ENCODE measurements at places on chromosomes 3 and 15.

GRCh38 chr3:42195879-42196330 lies 70.1 kb downstream of the CCK start:
- no peak for DNase-seq
- peaks cover 6% of the 10 kb centered on the region for H3K4me1 ChIP-seq
- H3K36me3 ChIP-seq: peaks cover 56% of the 10 kb centered on the region
- H3K4me3 ChIP-seq: no peak overlapping the region
- H3K27me3 ChIP-seq: no peaks in the 10 kb centered on the region

GRCh38 chr3:73808862-73809509 lies 184.2 kb upstream of the PDZRN3 start:
- no peaks in the 10 kb centered on the region for H3K4me1 ChIP-seq
- H3K27ac ChIP-seq: no peak overlapping the region
- H3K27me3 ChIP-seq: no peaks in the 10 kb centered on the region
- no peak for DNase-seq
- H3K4me3 ChIP-seq: no peak overlapping the region

DNA sequence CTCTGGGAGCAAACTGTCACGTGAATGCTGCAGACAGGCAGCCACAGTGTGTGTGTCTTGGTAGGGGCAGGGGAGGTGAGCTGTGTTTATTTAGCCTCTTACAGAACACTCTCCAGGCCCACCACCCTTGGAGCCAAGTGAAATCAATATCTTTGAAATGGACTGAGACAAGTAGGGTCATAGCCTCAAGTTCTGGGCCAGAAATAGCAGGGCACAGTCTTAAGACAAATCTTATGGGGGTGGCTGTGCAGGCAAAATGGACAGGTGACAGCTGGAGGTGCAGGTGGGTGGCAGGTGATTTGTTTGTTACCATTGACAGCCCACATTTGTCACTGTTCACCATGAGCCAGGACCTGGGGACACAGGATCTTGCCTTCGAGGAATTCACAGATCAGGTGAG lies 93.6 kb upstream of the NMNAT3 start:
- H3K36me3 ChIP-seq: no peaks in the 10 kb centered on the region
- no peak overlapping the region for H3K4me3 ChIP-seq
- no peaks in the 10 kb centered on the region for H3K27me3 ChIP-seq
- H3K4me1 ChIP-seq: peaks cover 11% of the 10 kb centered on the region

- H3K27ac ChIP-seq: peak overlapping the region; percentile 76
- H3K27me3 ChIP-seq: no peaks in the 10 kb centered on the region
- H3K4me3 ChIP-seq: peak overlapping the region; percentile 2
- peak; percentile 85 for DNase-seq
- H3K4me1 ChIP-seq: peaks cover 30% of the 10 kb centered on the region
These were observed 23.2 kb upstream of the IP6K2 start for GRCh38 chr3:48739955-48740823.

DNA sequence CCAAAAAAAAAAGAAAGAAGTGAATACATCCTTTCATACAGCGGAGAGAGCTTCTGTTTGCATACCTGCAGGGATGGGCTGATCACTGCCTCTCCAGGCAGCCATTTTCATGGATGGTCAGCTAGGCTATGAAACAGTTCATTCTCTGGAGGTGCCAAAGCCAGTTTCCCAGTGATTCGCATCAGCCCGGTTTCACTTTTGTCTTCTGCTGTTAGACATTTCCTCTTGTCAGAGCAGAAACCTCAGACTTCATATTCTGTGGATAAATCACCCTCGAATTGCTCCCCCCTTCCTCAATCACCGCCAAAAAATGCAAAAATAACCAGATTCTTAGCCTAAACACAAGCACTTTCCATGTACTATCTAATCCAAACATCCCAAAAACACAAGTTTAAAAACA lies 225.6 kb downstream of the ADAMTS9 start:
- H3K4me1 ChIP-seq: peaks cover 11% of the 10 kb centered on the region
- no peaks in the 10 kb centered on the region for H3K27me3 ChIP-seq
- no peaks in the 10 kb centered on the region for H3K36me3 ChIP-seq
- DNase-seq: no peak

- no peak overlapping the region for H3K27ac ChIP-seq
- DNase-seq: no peak
- no peaks in the 10 kb centered on the region for H3K27me3 ChIP-seq
- H3K4me3 ChIP-seq: no peak overlapping the region
- no peaks in the 10 kb centered on the region for H3K4me1 ChIP-seq
These were observed 43.6 kb downstream of the TIMP4 start for GRCh38 chr3:12115104-12115503.

- H3K27ac ChIP-seq: no peak overlapping the region
- no peaks in the 10 kb centered on the region for H3K36me3 ChIP-seq
- no peak for DNase-seq
- H3K27me3 ChIP-seq: no peaks in the 10 kb centered on the region
- H3K4me3 ChIP-seq: no peak overlapping the region
These were observed 33.1 kb downstream of the PTX3 start for GRCh38 chr3:157469561-157470294.

DNA sequence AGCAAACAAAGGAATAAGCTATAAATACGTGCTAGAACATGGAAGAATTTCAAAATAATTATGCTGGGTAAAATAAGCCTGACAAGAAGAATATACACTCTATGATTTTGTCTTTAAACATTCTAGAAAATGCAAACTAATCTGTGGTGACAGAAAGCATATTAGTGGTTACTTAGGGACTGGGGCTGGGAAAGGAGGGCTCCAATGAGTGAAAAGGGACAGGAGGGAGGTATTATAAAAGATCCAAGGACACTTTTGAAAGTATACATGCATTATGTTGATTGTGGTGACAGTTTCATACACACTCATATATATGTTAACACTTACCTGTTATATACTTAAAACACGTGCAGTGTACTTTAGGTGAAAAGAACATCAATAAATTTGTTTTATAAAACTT lies 23.0 kb downstream of the MYH15 start:
- H3K4me1 ChIP-seq: peaks cover 5% of the 10 kb centered on the region
- H3K27ac ChIP-seq: no peak overlapping the region
- no peak for DNase-seq
- no peaks in the 10 kb centered on the region for H3K36me3 ChIP-seq
- H3K4me3 ChIP-seq: no peak overlapping the region

DNA sequence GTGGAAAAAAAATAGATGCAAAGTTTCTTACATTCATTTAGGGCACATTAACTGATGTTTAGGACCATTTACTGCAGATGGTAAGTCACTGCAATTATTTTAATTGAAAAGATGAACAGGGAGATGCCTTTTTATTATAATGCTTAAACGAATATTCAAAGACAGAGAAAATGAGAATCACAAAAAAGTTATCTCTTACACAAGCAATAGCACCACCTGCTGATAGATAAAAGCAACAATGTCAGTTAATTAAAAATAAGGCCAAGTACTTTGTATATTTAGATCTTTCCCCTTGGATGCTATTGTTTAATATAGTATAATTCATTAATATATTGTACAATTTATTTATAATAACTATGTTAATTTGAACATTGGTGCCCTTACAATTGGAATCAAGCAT lies 55.9 kb downstream of the IFT80 start:
- no peaks in the 10 kb centered on the region for H3K27me3 ChIP-seq
